ENCODE measurements at places on chromosomes 3 and 15.

GRCh38 chr3:10292505-10293419 lies at the start of gene GHRL:
GHRL (minus strand) TSS chr3:10292947; CDS start chr3:10290180, 2,767 bp downstream.
- no peak for DNase-seq

DNA sequence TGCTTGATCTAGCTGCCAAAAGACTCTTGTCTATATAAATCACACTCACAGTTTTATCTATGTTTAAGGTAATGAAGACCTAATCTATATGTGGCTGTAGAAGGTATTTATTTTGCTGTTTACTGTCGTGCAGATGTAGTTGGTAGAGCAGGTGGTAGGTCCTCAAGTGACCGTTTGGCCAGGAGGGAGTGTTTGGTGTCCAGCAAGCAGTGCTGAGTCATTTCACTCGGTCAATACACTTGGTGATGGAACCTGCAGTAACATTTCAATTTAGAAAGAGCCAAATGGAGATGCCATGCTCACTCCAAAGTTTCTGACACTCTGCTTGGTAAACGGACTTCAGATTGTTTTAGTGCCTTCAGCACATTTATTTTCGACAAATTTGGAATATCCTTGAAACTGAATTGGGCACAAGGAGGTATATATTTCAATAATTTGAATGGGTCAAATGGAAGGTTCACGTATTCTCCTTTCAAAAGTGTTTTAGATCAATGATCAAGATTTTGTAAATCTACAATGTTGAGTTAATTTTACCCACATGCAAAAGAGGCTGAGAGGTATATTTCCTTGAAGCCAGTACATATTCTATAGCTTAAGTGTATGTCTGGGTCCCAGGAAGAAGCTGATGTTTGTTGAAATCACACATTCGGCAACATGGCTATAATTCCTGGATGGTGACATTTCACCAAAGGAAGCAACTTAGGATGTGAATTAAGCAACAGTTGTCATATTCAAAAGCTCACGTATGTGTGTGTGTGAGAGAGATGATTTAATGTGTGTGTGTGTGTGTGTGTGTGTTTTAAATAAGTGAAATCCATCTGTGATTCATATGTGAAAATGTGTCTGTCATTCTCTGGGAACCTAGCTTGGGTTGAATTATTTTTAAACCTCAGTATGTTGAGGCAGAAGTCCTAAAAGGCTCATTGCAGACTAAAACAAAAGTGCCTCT lies 7.7 kb upstream of the CX3CR1 start:
- DNase-seq: no peak

DNA sequence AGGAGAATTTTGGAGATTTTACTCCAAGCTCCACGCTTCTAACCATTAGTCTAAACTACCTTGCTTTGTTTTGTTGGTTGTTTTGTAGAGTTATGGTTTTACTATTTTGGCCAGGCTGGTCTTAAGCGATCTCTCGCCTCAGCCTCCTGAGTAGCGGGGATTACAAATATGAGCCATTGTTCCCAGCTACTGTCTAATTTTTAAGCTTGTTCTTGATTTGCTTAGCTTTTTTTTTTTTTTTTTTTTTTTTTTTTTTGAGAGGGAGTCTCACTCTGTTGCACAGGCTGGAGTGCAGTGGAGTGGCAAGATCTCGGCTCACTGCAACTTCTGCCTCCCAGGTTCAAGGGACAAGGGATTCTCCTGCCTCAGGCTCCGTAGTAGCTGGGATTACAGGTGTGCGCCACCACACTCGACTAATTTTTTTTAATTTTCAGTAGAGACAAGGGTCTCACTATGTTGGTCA lies 28.5 kb downstream of the EFCAB12 start:
- peak; percentile 33 for DNase-seq

GRCh38 chr15:51830276-51830806 lies 888 bp downstream of the TMOD3 start:
- no peak for DNase-seq

DNA sequence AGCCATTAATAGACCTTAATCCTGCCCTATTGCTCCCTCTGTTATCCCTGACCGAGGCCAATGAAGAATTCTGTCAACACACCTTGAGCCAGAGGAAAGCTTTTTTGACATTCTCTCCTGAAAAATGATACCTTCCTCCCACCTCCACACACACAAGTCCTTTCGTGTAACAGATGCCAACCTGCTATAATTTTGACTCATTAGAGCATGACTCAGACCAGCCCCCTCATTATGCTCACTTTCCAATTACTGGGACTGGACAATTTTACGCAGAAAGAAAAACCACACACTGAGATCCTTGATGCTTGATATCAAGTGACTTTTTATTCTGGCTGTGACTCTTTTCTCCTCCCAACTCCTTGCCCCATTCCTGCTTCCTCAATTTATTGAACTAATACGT lies 50.9 kb downstream of the LSAMP start:
- DNase-seq: no peak

DNA sequence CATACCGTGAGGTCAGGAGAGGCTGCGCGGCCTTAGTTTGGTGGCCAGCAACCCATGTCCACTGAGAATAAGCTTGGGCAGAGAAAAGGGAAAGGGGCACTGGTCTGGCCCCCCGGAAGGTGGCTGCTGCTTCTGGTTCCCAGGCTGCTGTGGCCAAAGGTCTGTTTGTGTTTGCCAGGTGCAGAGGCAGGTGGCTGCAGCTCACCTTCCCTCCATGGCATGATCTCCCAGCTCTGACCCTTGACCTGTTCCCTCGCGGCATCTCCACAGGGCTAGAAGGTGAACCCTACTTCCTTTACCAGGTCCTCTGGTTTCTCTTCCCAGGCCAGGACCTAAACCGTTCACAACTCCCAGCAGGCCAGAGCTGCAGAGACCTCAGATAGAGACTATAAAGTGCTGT lies 13.8 kb downstream of the VPS18 start:
- DNase-seq: no peak

DNA sequence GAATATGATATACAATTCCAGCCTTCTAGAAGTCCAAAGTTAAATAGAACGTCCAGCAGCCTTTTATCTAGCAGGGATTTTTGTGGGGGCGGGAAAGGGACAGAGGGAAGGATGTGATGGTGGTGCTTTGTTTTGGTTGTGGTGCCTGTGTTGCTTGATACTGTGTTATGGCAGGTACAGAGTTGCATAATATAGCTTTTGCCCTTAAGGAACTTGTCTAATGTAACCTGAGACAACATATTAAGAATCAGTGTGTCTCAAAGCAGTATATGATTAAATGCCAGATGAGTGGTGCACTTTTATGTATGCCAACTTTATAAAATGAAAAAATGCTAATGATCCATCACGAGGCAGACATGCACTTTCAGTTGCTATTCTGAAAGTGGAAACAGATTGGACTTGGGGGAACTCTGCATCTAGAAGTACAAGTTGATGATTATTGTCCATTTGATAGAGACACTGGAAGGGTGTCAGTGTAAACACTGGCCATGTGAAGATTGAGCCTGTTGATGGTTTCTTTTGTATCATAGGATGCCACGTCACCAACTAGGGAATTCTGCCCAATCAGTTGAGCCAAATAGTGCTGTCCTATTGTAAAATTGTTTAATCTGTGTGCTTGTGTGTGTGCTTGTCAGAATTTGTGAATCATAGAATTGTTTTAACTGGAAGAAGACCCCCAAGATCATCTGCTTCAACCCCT lies 23.0 kb downstream of the NEO1 start:
- DNase-seq: no peak

DNA sequence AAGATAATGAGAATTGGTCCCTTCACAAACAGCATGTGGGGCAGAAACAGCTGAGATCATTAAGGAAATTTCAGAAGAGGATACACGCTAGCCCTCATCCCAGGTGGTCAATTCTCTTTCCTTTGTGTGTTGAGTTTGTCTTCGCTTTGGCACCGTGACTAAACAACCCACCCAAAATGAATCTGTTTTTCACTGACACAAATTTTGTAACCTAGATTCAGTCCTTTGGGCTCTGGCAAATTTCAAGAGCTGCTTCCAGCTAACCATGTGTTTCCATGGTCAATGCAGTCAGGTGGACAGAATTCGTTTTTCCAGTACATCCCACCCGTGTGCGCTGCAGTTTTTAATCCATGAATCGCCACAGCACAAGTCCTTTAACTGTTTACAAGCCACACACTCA lies 435.4 kb downstream of the WDR72 start:
- no peak for DNase-seq

- DNase-seq: no peak
These were observed 101.9 kb downstream of the CHST2 start for GRCh38 chr3:143221446-143221845.

- no peak for DNase-seq
These were observed 8.4 kb downstream of the TMEM43 start for GRCh38 chr3:14133188-14133800.

GRCh38 chr3:128680603-128681368 lies 30.2 kb upstream of the RPN1 start:
- peak; percentile 98 for DNase-seq

- peak; percentile 14 for DNase-seq
These were observed 36.1 kb upstream of the EPHB3 start for GRCh38 chr3:184525337-184526087.

- DNase-seq: no peak
These were observed 6.1 kb upstream of the CMTM6 start for GRCh38 chr3:32508711-32509110.

DNA sequence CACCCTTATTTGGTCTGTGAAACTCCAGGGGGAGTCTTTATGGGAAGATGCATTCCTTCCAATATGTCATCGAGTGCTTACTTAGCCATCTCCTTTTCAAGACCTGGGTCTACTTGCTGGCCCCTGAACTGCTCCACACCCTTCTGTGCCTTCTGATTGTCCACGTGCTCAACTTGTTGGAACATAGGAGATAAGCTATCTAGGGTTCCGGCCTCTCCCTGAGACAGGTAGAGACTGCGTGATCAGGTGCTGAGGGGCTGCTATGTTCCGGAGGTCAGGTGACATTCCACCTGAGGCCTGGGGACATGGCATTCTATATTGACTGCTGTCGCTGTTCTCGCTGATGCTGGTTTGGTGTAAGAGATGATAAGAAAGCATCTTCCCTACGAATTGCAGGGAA lies 65.6 kb downstream of the ATP1B3 start:
- DNase-seq: no peak

- DNase-seq: peak; percentile 73
These were observed 408 bp downstream of the WDR82 start for GRCh38 chr3:52277972-52278509.

- DNase-seq: no peak
These were observed 33.6 kb downstream of the HHLA2 start for GRCh38 chr3:108329947-108330346.

GRCh38 chr3:112569265-112569664 lies 7.4 kb downstream of the SLC35A5 start:
- no peak for DNase-seq

- DNase-seq: no peak
These were observed 162.5 kb upstream of the BFSP2 start for GRCh38 chr3:133237380-133237779.

- DNase-seq: no peak
These were observed 18.4 kb downstream of the IGDCC4 start for GRCh38 chr15:65404186-65404872.

GRCh38 chr3:27596334-27596841 lies 112.2 kb upstream of the SLC4A7 start:
- DNase-seq: peak; percentile 11

DNA sequence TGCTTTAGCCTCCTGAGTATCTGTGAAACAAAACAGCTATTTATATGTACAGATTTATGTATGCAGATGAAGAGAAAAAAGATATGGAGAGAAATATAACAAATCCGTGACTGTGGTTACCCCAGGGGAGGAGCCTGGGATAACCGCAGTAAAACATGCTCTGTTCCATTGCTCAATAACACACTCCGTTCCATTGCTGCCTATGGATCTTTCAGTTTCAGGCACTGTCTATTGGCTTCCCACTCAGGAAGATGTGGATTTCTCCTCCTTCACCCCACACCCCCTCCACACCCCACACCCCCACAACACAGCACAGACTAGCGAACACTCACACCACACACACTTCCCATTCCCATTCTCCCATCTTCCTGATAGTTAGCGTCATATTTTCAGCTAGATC lies 47.9 kb downstream of the CDCP1 start:
- no peak for DNase-seq

DNA sequence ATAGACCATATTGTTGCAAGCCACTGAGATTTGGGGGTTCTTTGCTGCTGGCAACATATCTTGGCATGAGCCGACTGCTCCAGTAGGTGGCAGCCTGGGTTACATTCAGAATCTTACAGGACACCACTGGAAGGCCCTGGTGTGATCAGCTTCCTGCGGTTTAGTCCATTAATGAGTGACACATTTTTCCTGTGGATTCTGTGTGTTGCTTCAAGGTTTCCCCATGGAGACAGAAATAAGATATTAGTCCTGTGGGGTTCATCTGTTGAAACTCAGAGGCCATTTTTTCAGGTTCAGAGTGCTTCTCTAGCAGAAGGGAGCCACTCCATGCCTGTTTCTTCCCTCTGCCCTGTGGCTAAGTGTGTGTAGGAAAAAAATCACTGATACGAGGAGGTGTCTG lies 116.2 kb downstream of the MFSD1 start:
- DNase-seq: peak; percentile 31

- DNase-seq: no peak
These were observed 437.4 kb upstream of the TPRG1 start for GRCh38 chr3:188734395-188734794.

- DNase-seq: no peak
These were observed 34.2 kb upstream of the B3GNT5 start for GRCh38 chr3:183218826-183219225.

DNA sequence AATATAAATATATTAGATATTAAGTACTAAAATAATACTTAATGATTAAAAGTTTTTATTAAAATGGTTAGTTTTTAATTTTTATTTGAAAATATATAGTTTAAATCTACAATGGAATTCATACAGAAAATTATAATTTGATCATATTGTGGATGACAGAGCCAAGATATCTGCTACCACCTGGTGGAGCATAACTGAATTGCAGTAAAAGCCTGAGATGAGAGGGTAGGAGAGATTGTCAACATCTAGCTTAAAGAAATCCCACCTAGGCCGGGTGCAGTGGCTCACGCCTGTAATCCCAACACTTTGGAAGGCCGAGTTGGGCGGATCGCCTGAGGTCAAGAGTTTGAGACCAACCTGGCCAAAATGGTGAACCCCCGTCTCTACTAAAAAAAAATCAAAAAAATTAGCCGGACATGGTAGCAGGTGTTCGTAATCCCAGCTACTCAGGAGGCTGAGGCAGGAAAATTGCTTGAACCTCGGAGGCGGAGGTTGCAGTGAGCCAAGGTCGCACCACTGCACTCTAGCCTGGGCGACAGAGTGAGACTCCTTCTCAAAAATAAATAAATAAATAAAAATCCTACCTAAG lies 25.1 kb upstream of the CSTA start:
- peak; percentile 55 for DNase-seq

DNA sequence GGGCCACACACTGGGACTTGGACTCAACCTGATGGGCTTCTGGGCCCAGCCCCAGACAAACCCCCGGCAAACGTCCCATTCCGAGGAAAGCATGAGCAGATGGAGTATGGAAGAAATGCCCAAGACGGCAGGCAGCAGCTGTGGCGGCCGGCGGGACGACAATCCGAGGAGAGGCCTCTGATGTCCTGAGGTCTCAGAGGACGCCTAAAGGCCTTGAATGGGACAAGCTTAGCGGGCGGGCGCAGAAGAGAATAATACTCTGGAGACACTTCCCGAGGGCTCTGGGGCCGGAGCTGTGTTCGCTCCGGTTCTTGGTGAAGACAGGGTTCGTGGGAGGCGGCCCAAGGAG lies 482 bp upstream of the OGG1 start:
- DNase-seq: no peak

GRCh38 chr3:98778383-98778782 lies 15.2 kb downstream of the ST3GAL6 start:
- no peak for DNase-seq
